DMS79 (cell line): ENCODE measurements at places on chromosomes 6 and 20.

DNA sequence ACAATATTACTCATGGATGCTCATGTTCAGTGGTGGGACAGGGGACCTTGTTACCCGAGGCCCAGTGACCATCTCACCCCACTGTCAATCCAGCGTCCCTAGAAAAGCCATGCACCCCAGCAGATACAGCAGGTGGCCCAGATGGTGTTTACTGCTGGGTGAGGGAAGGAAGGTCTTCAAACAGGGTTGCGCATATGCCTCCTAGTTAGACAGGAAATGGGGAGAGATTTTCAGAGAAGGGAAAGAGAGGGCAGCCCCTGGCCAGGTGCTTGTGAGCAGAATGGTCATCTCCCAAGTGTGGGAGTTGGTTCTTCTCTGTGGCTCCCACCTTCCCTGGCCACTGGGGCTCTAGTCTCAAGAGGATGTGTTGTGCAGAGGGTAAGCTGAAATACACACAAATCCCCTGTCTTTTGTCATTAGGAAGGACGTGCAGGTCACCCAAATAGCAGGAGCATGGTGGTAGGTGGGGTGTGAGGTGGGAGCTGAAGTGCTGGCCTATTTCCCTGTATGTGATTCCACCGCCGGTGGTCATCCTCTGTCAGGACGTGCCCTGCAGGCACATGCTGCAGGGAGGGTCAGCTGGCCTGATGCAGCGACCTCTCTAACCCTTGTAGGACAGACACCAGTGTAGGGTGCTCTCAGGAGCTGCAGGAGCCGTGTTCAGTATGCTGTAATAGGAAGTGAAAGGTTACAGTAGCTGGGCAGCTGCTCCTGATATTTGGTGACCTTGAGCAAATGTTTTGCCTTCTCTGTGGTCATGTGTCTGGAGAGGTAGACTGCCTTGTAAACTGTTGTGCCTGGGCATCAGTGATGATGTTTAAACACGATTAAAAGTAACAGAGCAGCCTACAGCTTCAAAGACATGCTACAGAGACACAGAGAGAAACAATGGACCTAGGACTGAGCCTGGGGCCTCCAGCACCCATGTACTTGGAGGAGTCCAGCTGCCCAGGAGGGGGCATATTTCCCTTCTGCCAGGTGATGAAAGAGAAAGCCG, 3.2 kb upstream of the CST3 start:
- DNase-seq, result no peak

DNA sequence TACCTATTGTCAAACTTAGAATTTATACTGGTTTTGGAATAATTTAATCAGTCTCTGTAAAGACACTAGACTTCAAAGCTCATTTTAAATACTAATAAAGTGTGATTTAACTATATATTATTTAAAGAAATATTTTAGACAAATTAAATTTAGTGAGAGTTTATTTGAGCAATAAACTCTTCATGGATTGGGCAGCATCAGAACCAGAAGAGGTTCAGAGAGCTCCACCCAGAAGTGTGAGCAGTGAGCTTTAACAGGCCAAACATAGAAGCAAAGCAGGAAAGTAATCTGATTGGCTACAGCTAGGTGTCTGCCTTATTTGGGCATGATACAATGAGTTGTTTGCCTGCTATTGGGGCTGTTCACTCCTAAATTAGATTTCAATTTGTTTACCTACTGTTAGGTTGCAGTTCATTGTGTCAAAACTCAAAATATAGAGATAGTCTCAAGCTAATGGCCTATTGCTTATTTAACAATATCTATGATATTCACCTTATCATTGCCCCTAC, 355.1 kb upstream of the RNF217 start:
- no peak for DNase-seq

- no peak for DNase-seq
Measured at GRCh38 chr6:81172056-81172740, 580.3 kb downstream of the TENT5A start.

- DNase-seq, result no peak
Measured at GRCh38 chr6:46393940-46394337, 97.3 kb downstream of the RCAN2 start.

DNA sequence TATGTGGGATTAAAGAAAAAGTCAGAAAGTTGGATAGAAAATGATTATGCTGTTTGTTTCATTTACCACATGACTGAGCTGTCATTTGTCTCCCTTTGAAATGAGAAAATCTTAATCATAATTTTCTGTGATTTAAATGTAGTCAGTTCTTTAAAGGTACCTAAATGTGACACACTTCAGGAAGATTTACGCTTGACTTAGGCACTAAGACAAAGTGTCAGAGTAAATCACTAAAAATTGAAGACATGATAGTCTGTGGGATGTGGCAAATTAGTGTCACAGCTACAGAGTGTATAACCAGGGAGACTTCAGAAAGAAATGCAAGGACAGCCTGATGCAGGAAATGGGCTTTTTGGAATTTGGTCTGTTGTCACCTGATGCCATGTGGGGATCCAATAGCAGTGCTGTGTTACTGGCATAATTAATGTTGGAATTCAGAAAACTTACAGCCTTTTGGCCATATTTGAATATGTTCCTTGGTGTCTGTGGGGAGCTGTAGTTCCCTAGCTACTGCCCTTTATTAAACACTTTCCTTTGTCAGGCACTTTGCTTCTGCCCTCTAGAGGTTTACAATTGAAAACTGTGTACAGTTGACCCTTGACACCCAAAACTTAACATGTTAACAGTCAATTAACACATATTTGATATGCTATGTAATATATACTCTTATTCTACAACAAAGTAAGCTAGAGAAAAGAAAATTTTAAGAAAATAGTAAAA, 493.8 kb downstream of the UTRN start:
- no peak for DNase-seq

DNA sequence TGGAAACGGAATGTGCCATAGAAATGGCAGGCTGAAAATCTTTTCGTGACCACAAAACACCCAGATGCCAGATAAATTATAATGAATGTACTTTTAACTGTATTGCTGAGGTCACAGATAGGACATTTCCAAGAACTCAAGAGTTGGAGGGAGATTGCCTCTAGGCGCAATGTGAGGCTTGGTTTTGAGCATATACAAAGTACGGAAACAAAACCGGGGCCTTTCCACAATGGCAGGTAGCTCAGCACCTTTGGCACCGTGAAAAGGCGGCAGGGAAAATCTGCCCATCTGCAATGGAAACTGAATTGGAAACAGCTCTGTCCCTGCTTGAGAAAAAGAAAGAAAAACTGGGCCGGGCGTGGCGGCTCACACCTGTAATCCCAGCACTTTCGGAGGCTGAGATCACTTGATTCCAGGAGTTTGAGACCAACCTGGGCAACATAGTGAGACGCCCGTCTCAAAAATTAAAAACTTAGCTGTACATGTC, 10.5 kb upstream of the C20orf144 start:
- DNase-seq, result no peak

GRCh38 chr6:116251568-116252384, 2.1 kb downstream of the TSPYL4 start:
- no peak for DNase-seq

- DNase-seq, result peak; percentile 84
Measured at GRCh38 chr6:53746442-53747103, 48.2 kb upstream of the LRRC1 start.

- no peak for DNase-seq
Measured at GRCh38 chr6:108961985-108962384, 113.8 kb downstream of the ARMC2 start.

DNA sequence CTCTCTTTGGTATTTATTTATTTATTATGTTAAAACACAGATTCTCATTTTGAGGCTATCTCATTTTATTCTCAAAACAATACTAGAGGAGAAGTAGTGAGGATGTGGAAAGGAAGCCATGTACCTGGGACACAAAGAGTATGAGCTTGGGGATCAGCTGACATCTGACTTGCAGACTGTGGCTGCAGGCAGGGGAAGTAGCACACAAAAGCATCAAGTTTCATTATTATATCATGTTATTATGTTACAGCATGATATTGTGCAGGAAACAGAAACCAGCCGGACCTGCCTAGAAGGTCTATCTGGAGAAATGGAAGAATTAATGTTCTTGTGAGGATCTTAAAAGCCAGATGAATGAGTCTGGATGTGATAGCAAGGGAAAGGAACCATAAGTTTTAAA, 248.2 kb downstream of the KHDC1L start:
- no peak for DNase-seq

DNA sequence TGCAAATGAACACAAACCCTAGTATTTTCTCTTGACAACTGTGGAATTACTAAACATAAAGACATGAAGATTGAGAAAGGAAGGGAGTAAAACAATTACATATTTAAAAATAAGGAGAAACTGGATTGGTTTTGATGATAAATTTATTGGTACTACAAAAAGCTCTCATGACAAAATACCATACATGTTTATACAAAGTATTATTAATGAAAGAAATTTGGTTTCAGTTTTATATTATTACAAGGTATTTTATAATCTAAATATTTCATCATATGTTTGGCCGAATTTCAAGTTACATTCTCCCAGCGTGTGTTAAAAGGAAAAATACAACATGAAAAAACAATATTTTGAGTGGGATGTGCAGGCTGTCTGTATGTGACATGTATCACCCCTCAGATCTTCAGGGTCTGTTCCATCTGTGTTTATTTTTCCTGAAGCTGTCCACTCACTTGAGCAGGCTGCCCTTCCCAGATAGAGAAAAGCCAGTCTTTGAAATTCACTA, 568.4 kb downstream of the NKAIN2 start:
- no peak for DNase-seq

DNA sequence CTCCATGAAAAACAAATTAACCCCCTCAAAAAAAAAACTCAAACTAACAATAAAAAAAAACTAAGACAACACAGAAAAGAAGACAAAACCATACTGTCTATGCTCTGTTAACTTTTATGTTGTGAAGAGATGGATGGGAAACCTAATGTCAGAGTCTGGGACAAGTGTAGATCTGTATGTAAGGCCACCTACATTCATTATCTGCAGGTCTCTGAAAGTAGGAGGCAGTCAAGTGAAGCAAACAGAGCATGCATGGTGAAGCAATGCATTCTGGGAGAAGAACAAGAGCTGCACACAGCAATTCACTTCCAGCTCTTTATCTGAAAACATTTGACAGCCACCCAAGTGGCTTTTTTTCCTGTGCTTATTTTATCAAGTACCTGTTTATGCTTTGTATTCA, 452.0 kb downstream of the EPHA7 start:
- DNase-seq, result no peak

DNA sequence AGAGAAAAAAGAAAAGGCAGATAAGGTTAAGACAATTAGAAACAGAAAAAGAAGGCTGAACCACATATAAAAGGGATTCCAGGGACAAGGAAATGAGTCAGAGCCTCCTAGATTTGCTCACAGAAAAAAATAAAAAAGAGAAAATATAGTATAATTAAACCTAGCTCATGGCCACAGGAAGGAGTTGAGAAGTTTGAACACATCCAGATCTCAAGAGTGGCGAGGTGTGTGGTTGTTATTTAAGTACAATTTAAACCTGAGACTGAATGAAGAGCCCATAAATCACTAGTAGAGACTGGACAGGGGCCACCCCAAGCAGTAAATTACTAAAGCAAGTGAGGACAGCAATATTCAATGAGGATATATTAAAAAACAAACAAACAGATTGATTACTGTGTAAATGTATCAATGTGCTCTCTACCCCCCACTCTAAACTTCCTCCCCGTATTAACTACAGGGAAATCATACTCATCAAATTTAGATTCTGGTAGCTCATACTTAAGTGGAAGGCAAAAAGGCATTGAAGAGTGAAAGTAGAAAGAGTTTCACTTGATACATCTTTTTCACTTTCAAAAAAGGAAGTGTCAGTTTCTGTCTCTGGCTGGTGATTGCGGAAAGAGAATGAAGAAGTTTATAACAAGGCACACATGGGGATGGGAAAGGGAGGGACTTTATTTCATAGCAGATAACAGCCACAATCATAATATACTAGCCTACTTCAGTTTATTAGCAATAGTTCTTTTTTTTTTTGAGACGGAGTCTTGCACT, 49.3 kb upstream of the SCAF8 start:
- DNase-seq, result no peak

GRCh38 chr6:103011605-103012004, 1618.1 kb downstream of the GRIK2 start:
- DNase-seq, result no peak

DNA sequence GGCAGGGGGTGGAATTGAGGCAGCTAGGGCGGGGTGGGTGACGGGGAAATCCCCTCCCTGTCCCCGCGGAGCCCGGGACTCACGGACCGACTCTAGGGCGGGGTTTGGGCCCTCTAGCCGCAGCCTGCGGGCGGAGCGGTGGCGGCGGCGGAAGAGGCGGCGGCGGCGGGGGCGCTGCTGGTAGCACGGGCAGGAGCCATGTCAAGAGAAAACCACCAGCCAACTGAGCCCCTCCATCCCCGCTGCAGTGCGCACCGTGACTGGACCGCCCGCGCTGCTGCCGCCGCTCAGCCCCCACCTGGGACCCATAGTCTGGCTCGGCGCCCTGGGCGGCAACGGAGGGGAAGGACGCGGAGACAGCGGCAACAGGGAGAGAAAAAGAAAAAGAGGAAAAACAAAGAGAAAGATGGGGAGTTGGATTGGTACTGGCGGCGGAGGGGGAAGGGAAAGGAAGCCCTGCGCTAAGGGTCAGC, 1.2 kb upstream of the C6orf62 start:
- DNase-seq, result no peak

- no peak for DNase-seq
Measured at GRCh38 chr6:127519469-127519785, 292 bp upstream of the MTCL3 start.

DNA sequence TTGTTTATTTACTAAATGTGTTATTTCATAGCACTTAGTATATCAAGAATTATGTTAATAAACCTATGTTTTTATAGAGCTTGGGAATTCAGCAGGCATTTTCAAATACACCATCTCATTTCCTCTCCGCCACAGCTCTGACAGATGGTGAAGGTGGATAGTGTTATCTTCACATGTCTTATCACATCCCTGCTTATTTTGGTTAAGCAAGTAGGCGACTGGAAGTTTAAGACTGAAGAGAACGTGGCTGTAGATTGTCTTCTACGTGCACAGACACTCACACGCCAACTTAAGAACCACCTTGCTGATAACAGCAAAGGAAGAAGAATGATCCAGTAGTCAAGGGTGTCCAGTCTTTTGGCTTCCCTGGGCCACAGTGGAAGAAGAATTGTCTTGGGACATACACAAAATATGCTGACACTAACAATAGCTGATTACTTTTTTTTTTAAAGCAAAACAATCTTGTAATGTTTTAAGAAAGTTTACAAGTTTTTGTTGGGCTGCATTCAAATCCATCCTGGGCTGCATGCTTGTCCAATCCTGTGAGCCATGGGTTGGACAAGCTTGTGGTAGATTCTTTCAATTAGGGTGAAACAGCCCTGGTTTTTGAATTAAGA, 43.3 kb upstream of the SCGN start:
- DNase-seq, result no peak

DNA sequence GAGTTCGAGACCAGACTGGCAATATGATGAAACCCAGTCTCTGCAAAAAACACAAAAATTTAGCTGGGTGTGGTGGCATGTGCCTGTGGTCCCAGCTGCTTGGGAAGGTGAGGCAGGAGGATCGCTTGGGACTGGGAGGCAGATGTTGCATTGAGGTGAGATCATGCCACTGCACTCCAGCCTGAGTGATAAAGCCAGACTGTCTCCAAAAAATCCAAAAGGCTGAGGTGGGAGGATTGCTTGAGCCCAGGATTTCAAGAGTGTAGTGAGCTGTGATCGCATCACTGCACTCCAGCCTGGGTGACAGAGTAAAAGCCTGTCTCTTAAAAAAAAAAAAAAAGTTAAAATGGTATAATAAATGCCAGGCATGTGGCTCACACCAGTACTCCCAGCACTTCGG, 1.3 kb upstream of the PTCRA start:
- DNase-seq, result no peak

- no peak for DNase-seq
Measured at GRCh38 chr20:9985281-9985680, 49.5 kb upstream of the ANKEF1 start.

GRCh38 chr6:156943166-156943565, 166.0 kb downstream of the ARID1B start:
- DNase-seq, result no peak

- DNase-seq, result peak; percentile 69
Measured at GRCh38 chr6:107115695-107116327, 496 bp upstream of the BEND3 start.
